ENCODE measurements at places on chromosomes 11 and 22.

GRCh38 chr11:116232364-116232828 is 540.4 kb downstream of the BUD13 start:
- DNase-seq: no peak

DNA sequence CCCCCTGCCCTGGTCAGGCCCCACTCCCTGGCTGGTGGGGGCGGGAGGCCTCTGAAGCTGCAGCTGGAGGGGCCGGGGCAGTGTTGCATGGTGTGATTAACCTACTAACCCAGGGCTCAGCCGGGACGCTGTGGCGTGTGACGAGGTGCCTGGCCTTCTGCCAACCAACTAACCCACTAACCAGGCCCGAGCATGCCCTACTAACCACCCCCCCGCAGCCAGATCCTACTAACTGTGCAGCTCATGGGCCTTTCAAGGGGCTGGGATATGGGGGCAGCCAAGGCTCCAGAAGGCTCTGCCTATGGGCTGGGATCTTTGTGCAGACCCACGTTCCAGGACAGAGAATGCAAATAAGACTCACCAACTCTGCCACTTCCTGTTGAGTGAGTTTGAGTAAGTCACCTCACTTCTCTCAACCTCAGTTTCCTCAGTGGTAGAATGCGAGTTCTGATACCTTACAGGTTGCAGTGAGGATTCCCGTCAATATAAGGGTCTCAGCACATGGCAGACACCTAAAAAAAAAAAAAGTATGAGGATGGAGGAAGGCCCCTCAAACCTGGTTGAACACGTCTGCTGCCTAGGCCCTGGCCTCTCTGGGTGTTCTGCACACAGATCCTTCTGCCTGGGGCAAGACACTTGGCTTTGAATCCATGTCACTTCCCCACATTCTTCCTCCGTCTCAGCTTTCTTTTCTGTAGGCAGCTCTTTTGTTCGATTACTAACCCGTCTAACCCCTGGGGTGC is 14.1 kb downstream of the MIAT start:
- peak; percentile 46 for DNase-seq

- no peak for DNase-seq
Measured at GRCh38 chr11:115334932-115335788, 169.1 kb downstream of the CADM1 start.

DNA sequence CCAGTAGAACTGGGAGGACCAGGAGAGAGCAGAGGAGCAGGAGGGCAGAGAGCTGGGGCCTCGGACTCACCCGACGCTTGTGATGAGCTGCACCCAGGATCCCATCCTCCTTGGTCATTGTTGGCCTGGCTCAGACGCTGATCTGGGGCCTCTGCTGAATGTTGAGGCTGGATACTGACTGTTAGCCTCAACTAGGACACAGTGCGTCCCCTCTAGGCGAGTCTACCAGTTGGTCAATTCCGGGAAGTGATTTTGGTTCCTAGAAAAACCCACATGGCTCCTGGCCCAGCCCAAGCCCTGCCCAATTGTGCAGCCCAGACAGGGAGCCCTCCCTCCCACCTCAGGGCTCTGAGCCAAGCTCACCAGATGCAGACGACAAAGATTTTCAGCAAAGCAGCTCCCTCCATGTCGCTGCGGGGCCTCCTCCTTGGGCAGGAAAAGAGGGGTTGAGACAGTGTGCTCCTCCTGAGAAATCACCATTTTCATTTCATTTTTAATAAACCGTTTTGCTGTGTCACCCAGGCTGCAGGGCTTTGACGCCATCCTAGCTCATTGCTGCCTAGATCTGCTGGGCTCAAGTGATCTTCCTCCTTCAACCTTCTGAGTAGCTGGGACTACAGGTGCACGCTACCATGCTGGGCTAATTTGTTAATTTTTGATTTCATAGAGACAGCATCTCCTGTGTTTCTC is at the start of gene APOL4:
Gene APOL4, minus strand, starts transcription at position 180 of the 690 bp plus-strand sequence. Its CDS starts 75 bp downstream, at position 105.
- no peak for DNase-seq

GRCh38 chr22:42347281-42347824 is 76.9 kb upstream of the TCF20 start:
- no peak for DNase-seq

DNA sequence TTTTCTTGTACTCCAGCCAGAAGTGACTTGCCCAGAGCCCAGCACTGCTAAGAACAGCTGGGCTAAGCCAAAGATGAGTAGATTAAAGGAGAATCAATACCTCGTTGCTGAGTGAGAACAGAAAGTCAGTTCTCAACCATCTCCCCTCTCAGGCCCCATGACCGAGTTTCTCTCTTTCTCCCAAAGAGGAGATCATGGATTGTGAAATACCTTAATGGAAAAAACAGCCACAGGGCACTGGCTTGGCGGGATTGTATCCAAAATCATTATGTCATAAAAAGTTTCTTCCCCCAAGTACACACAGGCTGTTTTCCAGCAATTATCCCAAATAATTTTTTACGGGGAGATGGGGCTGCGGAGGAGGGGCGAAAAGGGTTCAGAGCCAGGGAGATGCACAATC is 111.8 kb upstream of the TMEM45B start:
- no peak for DNase-seq

GRCh38 chr11:12164061-12165014 is 53.9 kb downstream of the MICAL2 start:
- DNase-seq: no peak

- no peak for DNase-seq
Measured at GRCh38 chr11:472272-472671, 22.2 kb downstream of the PTDSS2 start.

GRCh38 chr22:43011079-43011478 is 3.9 kb downstream of the PACSIN2 start:
- DNase-seq: no peak

- DNase-seq: no peak
Measured at GRCh38 chr22:22691716-22692701, 47.6 kb downstream of the GGTLC2 start.

GRCh38 chr22:46002757-46003270 is 25.9 kb upstream of the WNT7B start:
- DNase-seq: no peak

DNA sequence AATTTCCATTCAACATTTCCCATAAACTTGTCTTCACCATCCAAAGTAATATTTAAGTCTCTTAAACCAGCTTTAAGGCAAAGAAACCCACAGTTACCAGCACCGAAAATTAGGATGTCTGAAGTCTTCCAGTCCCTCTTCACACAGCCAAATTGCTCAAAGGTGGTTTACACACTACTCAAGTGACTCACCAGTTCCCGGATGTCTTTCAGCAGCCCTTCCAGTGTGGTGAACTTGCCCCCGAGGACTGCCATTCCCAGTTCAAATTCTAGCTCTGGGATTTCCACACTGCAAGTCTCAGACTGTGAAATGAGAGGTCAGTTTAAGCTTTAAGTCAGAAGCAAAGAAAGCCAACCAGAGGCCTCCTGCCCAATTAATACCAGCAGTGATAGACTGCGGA is 5.1 kb downstream of the ZPR1 start:
- no peak for DNase-seq

DNA sequence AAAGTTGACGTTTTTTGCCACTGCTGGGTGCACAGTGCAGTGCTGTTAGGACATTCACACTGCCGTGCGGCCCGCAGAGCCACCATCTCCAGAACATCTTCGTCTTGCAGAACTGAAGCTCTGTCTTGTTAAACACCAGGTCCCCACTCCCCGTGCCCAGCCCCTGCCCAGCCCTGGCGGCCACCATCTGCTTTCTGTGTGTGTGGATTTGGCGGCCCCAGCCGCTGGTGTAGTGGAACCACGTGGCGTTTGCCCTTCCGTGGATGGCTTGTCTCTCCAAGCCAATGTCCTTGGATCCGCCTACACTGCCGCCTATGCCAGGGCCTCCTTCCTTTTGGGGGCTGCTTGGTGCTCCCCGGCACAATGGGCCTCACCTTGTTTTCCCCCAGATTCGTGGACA is 8.2 kb upstream of the MUC5AC start:
- no peak for DNase-seq

GRCh38 chr22:19810381-19811201 is 44.1 kb downstream of the GNB1L start:
- no peak for DNase-seq

GRCh38 chr11:100674212-100674611 is 12.9 kb upstream of the ARHGAP42 start:
- DNase-seq: no peak

- no peak for DNase-seq
Measured at GRCh38 chr11:131190446-131190845, 180.0 kb upstream of the NTM start.

DNA sequence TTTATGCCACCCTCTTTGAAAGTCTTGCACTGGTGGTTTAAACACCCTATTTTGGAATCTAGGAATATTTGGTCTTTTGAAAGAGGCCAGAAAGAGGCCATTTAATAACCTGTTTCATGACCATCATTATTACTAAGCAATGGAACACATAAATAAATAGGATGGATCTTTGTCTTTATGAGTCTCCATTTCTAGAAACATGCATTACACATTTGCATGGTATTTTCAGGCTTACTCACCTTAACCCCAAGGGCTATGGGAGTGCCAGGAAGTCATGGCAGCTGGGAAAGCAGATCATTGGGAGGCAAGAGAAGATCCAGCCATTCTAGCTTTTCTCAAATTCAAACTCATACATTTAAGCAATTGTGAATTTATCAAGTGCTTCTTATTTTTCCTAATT is 185.8 kb upstream of the POU2AF2 start:
- no peak for DNase-seq

DNA sequence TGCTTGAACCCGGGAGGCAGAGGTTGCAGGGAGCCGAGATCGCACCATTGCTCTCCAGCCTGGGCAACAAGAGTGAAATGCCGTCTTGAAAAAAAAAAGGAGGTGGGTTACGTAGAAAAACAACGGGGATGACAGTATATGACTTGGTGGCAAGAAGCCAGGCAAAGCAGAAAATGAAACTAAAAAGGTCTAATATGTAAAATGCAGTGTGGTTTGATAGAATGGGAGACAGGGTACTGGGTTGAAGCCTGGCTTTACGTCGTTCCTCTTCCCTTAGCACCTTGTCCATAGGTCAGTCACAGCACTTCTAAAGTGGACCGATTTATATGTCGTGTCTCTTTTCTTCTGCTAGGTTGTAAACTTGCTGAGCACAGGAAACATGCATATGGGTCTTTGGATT is 274.9 kb upstream of the ZC3H12C start:
- no peak for DNase-seq

- DNase-seq: no peak
Measured at GRCh38 chr11:119710417-119710816, 18.6 kb downstream of the NECTIN1 start.

- DNase-seq: no peak
Measured at GRCh38 chr22:30150212-30150611, 69.9 kb downstream of the HORMAD2 start.

- no peak for DNase-seq
Measured at GRCh38 chr11:111166598-111166997, 78.9 kb upstream of the POU2AF2 start.

DNA sequence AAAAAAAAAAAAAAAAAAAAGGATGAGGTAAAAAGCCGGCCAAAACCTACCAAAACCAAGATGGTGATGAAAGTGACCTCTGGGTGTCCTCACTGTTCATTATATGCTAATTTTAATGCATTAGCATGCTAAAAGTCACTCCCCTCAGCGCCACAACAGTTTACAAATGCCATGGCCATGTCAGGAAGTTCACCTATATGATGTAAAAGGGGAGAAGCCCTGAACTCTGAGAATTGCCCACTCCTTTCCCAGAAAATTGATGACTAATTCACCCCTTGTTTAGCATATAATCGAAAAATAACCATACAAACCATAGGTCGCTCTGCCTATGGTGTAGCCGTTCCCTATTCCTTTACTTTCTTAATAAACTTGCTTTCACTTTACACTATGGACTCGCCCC is 11.1 kb downstream of the C11orf96 start:
- DNase-seq: no peak

DNA sequence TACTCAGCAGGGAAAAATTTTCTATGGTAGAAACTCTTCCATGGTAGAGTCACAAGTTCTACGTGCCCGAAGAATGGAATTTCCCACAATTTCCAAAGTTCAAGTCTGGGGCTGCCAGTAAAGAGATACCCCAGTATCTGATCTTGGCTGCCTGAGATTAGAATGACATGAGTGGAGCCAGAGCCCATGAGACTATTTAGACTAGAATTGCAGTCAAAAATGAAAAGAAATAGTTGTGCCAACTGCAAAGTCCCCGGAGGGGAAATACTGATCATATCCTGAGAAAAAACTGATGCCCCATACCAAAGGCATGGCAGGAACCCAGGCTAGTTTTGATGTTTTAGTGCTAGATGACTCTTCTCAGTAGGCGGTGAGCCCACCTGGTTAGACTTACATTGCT is 11.2 kb downstream of the MAJIN start:
- DNase-seq: no peak

GRCh38 chr22:48523091-48523490 is 1304.6 kb downstream of the BRD1 start:
- no peak for DNase-seq
